ENCODE measurements at places on chromosomes 6 and 20.

DNA sequence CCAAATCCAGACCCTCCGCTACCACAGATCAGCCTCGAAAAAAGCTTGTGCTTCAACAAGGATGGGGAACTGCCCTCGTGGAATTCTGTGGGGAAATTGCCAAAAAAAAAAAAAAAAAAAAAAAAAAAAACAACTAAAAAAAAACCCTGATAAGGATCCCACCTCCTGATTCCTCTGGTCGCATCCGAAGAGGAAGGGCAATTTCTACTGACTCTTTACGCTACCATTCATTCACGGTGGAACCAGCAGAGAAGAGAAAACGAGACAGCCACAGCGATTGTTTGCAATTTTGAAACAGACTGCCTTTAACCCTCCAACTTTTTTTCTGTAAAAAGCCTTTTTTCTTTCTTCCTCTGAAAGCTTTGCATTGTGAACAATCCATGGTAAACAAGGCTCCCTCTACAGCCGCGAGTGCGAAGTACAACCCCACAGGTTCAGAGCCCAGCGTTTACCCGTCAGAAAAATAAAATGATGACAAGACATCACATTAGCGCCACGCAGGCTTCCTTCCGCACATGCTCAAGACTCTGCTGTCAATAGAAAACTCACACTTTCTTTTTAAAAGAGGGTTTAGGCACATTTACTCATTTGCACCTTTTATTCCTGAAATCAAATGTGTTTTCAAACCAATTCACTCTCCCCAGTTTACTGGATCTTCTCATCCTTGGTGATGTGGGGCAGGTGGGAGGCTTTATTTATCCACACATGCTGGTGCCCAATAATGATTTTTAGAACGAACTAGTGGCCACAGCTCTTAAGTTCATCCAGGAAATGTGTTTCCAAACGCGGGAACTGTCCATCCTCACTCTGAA, 100.0 kb downstream of the NOL4L start:
- peak; percentile 82 for DNase-seq

DNA sequence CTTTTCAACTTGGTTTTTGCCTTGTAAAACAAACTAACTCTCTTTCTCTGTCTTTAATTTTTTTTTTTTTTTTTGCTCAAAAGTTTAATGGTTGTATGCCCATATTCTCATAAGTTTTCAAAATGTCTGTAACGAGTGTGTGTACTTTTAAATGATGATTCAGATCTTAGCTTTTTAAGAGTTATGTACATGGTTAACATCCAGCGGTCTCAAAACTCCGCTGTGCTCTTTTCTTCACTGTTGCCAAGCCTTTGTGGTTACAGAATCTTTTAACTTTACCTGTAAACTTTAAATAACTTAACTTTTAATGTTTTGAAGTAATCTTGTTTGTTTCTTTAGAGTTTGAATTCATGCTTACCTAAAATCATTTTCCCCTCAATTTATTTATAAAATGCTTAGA, 133.0 kb downstream of the SAMD5 start:
- DNase-seq: no peak

- no peak for DNase-seq
Measured at GRCh38 chr20:16637797-16638196, 64.5 kb upstream of the KIF16B start.

DNA sequence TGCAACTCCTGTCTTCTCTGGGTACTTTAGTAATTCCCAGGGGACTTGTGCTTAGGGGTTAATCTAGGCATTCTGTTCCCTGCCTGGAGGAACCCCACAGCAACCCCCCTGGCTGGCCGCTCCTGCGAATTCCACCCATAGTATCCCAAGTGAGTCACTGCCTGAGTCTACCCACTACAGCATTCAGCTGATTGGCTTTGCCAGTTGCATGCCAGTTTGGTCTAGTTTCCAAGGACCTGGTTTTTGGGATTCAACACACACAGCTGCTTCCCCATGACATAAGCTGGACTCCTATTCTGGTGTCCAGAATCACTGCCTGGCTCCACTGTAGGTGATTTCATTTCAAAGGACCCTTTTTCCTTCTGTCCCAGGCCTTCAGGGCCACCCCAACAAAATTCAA, 40.3 kb downstream of the PLCG1 start:
- DNase-seq: peak; percentile 87

DNA sequence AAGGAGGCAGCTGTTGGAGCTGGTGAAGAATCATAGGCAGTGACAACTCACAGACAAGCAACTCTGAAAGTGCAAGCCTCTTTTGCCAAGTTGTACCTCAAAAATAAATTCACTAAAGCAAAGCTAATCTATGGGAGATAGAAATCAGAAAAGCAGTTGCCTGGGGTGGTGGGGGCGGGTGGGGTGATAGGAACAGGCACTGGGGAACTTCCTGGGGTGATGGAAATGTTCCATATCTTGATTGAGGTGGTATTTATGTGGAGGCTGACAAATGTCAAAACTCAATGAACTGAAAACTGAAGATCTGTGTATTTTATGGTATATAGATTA, 52.4 kb downstream of the ATP9A start:
- no peak for DNase-seq

- peak; percentile 86 for DNase-seq
Measured at GRCh38 chr20:58645412-58645968, 5.6 kb upstream of the STX16 start.

- DNase-seq: peak; percentile 68
Measured at GRCh38 chr6:11700118-11700718, 78.4 kb downstream of the ADTRP start.

DNA sequence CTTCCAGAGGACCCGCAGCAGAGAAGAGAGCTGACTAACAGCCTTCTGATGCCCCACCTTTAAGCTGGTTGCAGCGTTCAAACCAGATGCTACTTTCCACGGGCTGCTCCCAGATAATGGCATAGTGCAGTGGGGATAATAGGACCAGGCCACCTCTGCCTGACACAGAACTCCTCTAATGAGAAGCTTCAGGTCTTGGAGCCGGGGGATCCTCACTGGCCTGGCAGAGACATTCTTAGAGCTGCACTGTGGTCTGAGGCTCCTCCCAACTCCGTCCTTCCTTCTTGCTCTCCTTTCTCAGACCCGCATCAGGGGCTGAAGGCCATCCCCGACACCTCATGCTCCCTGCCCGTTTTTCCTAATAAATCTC, 206.6 kb upstream of the MARCKS start:
- no peak for DNase-seq

DNA sequence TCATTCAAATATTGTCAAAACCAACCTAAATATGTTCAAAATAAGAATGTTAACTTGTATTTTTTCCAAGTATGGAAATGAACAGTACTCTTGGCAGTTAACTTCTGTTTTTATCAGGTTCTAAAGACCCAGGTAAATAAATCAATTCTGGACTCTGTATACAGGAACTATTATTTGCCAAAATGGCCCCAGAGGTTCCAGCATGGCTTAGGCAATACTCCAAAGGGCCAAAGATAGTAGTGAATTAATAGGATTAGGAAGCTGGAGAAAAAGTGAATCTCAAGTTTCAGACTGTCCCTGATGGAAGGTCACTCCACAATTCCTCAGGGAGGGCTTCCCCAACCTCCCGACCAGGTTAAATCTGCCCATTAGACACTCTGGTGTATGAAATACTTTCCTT, 6.7 kb downstream of the BACH2 start:
- no peak for DNase-seq

DNA sequence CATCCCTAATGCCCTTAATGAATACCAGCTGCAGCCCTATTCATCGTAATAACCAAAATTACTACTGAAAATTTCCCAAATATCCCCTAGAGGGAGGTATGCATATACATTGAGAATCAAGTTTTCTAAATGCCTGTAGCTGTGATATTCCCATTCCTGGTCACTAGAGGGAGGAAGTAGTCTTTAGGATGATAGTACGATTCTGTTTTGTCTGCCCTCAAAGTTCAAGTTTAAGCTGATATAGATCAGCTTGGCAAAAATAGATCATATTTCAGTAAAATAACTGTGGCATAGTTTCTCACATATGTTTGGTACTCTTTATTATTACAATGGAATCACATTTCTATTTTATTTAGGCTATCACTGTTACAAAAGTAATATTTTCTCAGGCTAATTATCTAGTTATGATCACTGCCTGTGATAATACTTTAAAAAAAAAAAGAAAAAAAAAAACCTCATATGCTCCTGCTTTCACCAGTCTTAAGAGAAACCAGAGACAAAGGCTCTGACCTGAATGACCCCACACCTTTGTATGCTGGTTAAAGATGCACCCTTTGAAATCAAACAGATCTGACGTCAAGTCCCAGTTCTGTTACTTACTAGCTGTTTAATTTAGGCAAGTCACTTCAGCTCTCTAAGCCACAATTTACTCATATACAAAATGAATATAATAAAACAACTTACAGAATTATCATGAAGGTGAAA, 11.0 kb downstream of the TSPYL1 start:
- DNase-seq: peak; percentile 76

DNA sequence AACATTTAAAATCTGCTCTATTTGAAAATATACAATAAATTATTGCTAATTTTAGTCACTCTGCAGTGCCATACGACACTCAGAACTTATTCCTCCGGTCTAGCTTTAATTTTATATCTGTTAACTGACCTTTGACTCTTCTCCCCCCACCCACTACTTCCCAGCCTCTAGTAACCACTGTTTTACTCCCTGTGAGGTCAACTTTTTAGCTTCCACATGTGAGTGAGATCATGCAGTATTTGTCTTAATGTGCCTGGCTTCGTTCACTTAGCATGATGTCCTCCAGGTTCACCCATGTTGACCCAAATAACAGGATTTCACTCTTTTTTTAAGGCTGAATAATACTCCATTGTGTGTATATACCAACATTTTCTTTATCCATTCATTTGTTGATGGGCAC, 80.8 kb downstream of the RPP40 start:
- no peak for DNase-seq

GRCh38 chr6:162970246-162970645, 242.5 kb downstream of the PACRG start:
- no peak for DNase-seq

DNA sequence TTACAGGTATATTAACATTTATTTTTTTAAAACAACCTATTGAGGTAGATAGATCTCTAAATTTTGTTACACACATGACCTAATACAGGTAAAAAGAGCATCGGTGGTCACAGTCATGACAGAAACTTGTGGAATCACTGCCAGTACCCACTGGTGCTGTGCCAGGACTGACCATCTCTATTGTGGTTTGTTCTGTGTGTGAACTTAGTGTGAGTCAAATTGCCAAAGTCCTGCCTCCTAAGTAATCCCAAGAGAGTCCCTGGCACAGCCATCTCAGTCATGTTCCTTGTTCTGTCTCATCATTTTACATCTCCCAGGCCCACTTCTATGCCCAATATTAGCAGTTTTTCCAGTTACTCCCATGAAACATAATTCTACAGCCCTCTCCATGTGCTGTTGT, 21.4 kb downstream of the GSTA2 start:
- no peak for DNase-seq

Measured in amniotic epithelial cell (primary cell).